ENCODE measurements at places on chromosomes 6 and 20.

GRCh38 chr6:133411757-133412156, 170.6 kb downstream of the EYA4 start:
- no peak for DNase-seq

GRCh38 chr20:44309763-44310663, 989 bp downstream of the FITM2 start:
- no peak for DNase-seq

GRCh38 chr20:16537918-16538317, 35.3 kb downstream of the KIF16B start:
- no peak for DNase-seq

- no peak for DNase-seq
Measured at GRCh38 chr6:169370054-169370453, 116.4 kb upstream of the THBS2 start.

GRCh38 chr6:42226645-42227143, 9.0 kb upstream of the MRPS10 start:
- no peak for DNase-seq

- peak; percentile 94 for DNase-seq
Measured at GRCh38 chr6:26123675-26123946, 36.4 kb downstream of the HFE start.
